ENCODE measurements at places on chromosomes 7 and 10. TPM values are rescaled to one million over a fixed set of nuclear protein-coding genes. Genes with fewer than 3 reads are reported as not detected.

DNA sequence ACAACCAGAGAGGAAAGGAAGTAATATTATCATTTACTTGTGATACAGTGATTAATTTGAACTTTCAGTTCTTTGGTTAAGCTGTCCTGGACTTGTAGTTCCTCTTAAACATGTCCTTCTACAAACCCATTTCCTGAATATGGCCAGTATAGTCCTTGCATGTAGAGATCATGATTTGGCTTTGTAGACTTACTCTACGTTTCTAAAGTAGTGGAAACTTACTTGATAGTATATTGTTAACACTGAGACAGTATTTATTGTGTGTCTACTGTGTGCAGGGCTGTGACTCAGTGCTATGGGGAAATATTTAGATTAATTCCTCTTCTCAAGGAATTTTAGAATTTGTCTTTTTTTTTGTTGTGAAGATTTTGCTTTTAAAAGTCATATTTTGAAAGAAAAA lies 109.5 kb downstream of the NRF1 start:
- no peak for DNase-seq

Gene PPP2R2D
- 32.5 TPM for total RNA-seq

GRCh38 chr10:129560361-129560760 lies 93.3 kb downstream of the MGMT start:
- DNase-seq: no peak

- no peak for DNase-seq
Observed at GRCh38 chr7:32216759-32217158, 146.6 kb upstream of the PDE1C start.

Gene GOLGA7B
- total RNA-seq: not detected

GRCh38 chr10:118978316-118978997 lies 51.1 kb upstream of the NANOS1 start:
- DNase-seq: no peak

Gene NRG3
- 2.3 TPM for total RNA-seq

GRCh38 chr10:48613016-48613415 lies 8.1 kb upstream of the ARHGAP22 start:
- DNase-seq: no peak

GRCh38 chr7:50603287-50603686 lies 38.1 kb upstream of the DDC start:
- no peak for DNase-seq

GRCh38 chr7:4093483-4093882 lies 588.6 kb upstream of the FOXK1 start:
- DNase-seq: no peak

- no peak for DNase-seq
Observed at GRCh38 chr10:112768121-112768520, 181.9 kb upstream of the TCF7L2 start.

- no peak for DNase-seq
Observed at GRCh38 chr7:51482976-51483375, 166.4 kb upstream of the COBL start.

Gene ITIH2
- not detected for total RNA-seq

DNA sequence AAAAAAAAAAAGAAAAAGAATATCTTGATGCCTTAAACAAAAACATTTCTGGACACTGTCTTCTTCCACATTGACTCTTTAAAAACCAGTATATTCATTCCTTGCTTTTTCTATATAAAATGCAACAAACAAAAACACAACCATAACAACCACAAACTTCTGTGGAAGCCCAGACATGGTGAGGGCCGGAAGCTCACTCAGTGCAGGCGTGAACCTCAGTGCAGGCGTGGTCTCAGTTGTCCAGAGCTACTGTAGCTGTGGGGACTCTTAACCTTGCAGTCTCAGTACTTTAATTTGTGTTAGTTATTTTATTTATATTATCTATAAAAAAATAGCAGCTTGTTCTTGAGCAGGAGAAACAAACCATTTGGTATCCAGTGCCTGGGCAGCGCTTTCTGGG lies 131.8 kb downstream of the DOCK1 start:
- no peak for DNase-seq

DNA sequence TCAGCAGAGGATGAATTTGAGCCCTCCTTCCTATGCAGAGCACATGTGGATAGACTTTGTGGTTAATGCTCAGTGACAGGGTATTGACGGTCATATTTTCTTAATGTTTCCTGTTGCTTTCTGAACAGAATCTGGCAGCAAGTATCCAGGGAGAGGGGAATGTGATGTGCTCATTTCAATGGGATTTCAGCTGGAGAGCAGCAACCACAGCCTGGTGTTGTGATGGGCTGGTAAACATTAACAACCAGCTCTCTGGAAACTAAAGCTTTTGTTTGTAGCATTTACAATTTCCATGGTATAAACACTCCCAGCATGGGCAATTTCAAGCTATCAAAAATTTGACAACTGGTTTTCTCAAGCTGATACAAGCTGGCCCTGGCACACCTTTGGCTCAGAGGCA lies 215.9 kb downstream of the SH2D4B start:
- no peak for DNase-seq

DNA sequence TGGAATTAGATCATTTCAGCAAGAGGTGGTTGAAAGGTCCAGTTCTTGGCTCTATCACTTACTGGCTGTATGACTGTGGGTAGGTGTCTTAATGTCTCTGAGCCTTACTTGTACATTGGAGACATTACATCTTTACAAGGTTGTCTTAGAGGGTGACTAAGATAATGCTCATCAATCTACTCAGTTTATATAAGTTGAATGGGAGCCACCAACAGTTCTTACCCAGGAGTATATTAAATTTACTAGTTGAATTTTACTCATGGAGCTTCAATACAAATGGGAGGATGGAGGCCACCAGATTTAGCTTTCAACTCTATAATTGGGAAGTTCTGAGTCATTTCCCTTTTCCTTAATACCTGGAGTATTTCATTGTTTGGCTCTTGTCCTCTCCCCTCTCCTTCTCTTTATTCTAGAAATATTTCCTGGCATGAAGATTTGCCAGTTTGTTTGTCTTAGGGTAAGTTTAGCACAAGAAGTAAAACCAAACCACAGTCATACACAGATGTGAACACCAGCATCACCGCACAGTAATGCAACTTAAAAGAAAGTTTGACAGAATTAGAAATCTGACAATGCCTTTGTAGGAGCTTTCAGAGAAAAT lies 222.8 kb downstream of the LRMDA start:
- DNase-seq: peak; percentile 66

DNA sequence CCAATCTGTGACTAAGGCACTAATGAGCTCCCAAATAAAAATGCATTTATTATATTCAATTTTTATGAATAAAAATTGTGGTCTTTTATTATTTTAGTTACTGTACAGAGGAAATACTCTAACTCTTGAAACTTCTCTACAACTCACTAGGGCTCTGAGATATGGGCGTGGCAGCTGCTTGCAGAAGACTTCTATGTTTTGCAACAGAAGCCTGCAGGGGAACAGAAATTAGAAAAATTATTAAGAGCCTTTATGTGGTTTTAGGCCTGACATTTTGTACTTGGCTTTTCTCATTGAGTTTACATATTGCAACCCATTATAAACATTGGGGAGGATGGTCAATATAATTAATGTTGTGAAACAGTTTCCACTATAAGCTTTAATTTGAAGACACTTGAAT lies 581.4 kb downstream of the TNS3 start:
- no peak for DNase-seq

GRCh38 chr10:78627254-78627795 lies 441.4 kb upstream of the ZMIZ1 start:
- DNase-seq: no peak

DNA sequence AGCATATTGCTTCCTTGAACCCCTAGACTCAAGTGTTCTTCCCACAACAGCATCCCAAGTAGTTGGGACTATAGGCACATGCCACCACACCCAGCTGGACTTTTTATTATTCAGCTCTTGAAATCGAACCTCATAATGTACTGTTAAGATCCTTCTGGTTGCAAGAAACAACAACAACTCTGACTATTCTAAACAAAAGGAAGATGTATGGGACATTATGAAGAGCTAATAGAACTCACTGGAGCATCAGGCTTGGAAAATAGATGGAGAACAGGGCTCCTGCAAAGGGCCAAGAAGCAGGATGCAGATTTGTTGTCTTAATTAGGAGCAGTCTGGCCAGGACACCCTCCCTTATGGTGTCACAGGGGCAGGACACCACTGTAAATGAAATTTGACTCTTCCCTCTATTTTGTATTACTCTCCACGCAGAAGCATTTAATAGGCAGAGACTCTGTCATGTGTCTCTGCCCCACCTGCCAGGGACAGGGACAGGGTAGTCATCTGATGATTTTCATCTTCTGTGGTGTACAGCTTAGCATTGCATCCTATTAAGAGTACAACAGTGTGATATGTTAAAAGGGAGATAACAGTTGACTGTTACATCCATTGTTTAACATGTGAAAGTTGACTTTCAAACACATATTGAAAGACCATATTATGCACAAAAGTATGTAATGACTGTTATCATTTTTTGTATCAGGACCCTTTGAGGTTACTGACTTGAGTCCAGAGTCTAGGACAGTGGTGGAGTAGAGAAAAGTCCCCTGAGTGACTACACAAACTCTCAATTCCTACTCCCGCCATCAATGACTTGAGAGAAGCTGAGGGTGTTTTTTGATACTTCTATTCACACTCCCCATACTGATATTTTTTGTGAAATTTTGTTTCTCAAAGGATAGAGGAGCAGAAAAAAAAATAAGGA lies 157.3 kb downstream of the LRRC4 start:
- DNase-seq: no peak

Gene SH3PXD2A
- 17.3 TPM for total RNA-seq

DNA sequence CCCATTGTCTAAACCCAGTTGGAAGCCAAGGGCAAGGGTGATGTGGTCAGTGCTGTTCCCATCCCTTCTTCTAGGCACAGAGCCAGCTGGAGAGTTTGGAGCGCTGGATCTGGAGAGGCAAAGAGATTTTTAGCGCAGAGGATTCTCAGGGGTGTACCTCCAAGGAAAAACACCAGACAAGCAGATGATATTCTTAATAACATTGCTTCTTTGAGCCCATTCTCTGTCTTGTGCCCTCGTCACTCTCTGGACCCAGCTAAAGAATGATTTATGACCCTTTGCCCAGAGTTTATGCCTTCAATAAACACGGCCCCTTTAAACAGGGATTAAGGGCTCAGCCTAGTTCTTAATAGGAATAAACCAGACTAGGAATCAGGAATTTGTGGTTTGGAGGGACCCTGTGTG lies 4.7 kb upstream of the HIP1 start:
- no peak for DNase-seq

Measured in astrocyte (in vitro differentiated cells and primary cell).